AG09319 (cell line): ENCODE measurements at places on chromosomes 5 and 9.

DNA sequence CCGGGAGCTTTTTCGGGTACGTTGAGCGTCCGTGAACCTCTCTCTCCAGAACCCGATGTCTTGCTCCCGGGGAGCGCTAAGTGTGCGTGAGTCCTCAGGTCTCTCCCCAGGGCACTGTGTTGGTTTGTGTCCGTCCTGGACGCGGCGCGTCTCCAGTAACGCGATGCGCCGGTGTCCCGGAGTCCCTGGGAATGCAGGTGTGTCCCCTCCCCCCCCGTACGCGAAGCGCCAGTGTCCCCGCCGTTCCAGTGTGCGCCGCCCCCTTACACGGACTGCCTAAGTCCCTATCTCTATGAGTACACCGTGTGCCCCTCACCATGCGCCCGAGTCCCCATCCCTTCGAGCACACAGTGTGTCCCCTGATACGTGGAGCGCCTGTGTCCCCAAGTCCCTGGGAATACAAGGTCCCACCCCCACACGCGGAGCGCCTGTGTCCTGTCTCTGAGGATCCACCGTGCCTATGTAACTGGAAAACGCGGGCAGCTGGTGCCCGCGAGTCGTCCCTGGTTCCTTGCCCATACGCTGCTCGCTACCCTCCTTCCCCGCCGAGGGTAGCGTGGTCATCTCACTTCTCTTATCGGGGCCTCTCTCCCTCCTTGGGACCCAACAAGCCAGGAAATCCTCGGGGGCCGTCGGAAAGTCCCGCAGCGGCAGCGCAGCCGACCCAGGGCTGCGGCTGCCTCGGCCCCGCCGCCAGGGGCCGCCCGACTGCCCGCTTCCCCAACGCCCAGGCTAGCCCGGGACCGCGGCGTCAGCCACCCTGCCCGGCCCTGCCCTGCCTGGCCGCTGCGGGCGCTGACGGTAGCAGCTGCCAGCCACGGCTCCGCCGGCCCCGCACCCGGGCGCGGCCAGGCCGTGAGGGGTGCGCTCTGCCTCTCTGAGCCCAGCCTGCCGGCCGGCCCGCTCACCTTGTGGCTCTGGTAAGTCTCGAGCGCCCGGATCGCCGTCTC lies 709 bp downstream of the ELL2 start:
- peak; percentile 63 for DNase-seq

DNA sequence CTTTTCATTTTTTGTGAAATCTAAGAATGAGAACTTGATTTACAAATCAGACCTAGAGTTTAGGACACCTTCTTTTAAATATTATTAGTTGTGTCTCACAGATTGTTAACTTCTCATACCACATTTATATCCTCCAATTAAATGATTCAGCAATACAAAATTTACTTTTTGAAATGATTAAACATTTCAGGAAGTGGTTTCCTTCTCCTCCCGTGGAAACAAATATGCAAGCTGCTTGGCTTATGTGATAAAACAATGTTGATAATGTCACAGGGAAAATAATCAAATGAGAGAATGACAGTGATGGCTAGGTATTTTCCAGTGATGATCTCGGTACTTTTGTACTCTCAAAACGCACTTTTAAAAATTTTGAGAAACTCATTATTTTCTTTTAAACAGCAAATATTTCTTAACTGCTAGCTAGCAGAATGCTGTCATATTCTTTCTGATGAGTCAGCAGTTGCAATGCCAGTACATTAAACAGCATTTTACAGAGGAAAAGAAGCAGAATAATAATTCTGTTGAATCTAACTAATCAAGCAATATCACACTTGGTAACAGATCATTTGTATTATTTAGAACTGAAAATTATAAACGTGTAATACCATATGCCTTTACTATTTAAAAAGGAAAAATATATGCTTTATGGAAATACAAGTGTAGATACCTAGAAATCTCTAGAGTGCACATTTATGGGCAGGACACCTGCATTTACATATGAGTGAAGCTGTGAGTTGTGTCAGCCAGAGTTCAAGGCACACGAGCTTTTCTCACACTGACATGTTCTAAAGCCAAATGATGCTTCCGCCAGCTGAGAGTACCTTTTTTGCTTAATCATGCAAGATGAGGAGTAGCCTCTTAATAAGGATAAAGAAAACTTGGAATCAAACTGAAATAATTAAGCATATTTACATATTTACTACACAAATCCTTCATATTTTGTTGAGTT lies 53.6 kb upstream of the CDH18 start:
- no peak for DNase-seq

- no peak for DNase-seq
Measured at GRCh38 chr5:75023368-75024159, 28.8 kb downstream of the GCNT4 start.

DNA sequence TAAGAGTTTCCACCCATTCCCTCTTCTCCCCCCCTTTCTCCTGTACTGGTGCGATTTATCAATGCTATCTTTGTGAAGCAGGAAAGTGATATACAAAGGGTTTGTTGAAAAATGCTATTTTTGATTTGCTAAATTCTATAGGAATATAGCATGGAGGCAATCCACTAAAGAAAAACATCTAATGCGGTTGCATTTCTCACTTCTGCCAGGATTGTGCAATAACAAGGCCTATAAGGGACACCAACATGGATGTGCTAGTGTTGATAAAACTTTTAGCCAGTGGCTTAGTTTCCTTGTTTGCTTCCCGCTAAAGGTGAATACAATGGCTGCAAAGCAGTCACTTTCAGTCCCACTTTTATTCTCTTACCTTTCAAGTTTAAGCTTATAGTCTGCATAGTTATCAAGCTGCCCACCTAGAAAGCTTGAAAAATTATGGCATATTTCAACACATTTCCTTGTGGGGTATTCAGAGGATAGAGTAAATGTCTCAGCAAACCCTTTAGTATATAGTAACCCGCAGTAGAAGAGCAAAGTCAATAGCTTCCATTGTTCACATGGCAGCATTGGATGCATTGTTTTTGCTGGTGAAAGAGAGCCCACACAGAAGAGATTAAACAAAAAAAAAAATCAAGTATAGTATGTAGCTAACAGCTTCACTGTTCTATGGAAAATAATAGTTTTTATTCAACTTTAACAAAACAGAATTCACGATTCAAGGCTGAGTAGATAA lies 674.6 kb upstream of the SEMA6A start:
- no peak for DNase-seq

- DNase-seq = no peak
Measured at GRCh38 chr5:128101676-128102075, 18.1 kb downstream of the SLC12A2 start.

GRCh38 chr5:33688066-33688465 lies 203.7 kb downstream of the ADAMTS12 start:
- no peak for DNase-seq

GRCh38 chr9:136994888-136995230 lies 1.5 kb downstream of the CLIC3 start:
- no peak for DNase-seq

GRCh38 chr5:68318955-68319705 lies 103.6 kb downstream of the PIK3R1 start:
- no peak for DNase-seq

- no peak for DNase-seq
Measured at GRCh38 chr5:89922161-89922560, 487.4 kb downstream of the CETN3 start.

DNA sequence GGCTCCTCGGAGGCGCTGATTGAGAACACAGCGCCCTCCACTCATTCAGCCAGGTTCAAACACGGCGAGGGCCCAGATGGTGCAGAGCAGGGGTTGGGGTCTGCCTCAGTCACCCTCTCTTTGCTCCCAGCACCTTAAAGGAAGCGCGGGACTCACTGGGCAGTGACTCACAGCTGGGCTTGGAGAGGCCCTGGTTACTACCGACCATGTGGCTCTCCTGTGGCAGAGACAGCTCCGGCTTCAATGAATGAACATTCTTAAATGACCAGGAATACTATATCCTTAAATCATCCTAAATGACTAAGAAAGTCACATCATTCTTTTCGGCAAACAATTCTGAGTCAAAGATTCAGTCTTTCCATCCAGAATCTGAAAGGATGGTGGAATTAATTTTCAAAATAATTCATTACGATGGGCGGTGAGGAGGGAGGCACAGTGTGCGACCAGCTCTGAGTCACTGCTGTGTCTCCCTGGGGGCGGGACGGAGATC lies 1.6 kb upstream of the INPP5E start:
- DNase-seq = no peak

DNA sequence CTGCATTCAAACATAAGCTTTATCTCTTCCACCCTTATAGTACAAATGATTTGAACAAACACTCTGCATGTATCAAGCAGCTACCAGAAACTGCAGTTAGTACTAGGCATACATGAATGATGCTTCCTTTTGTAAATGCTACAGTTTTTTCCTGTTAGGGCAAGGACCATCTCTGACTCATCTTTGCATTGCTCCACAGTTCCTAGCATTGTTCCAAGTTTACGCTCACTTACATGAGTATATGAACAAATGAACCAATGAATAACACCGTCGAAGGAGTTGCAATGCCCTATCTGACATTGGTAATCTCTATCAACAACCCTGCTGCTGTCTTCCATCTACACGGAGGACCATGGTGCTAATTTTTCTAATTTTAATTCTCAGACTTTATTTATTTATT lies 2.1 kb upstream of the ALDH7A1 start:
- no peak for DNase-seq

- DNase-seq = no peak
Measured at GRCh38 chr9:68763104-68763503, 58.1 kb downstream of the PIP5K1B start.

GRCh38 chr5:38378579-38378978 lies 120.2 kb downstream of the EGFLAM start:
- DNase-seq = no peak
